ENCODE measurements at places on chromosomes 2 and 18.

GRCh38 chr2:64383016-64383591 lies 70.9 kb upstream of the LGALSL start:
- DNase-seq: no peak

DNA sequence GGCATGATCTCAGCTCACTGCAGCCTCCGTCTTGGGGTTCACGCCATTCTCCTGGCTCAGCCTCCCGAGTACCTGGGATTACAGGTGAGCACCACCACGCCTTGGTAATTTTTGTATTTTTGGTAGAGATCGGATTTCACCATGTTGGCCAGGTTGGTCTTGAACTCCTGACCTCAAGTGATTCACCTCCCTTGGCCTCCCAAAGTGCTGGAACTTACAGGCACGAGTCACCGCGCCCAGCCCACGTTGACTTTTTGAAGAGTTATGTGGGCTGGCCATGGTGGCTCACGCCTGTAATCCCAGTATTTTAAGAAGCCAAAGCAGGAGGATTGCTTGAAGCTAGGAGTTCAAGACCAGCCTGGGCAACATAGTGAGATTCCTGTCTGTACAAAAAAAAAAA lies 20.8 kb downstream of the CCL20 start:
- DNase-seq: no peak

DNA sequence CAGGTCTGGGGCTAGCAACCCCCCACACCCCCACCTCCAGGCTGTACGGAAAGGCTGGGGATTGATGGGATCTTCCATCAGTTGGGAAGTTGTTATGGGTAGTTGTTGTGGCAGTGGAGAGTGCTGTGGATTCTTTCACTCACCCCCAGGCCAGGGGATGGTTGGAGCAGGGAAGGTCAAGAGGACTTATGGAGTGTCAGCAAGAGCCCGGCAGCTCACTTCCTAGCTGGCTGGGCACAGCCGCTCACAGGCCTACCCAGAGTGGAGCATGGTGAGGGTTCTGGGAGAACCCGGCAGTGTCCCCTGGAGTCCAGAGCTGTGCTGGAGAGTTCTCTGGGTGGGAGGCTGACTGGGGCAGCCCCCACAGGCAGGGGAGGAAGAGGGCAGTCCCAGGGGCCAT lies 122.2 kb downstream of the MSH2 start:
- no peak for DNase-seq

- DNase-seq: no peak
Observed at GRCh38 chr2:46368401-46368800, 71.2 kb downstream of the EPAS1 start.

GRCh38 chr2:231597014-231597611 lies 4.4 kb downstream of the TEX44 start:
- DNase-seq: no peak

DNA sequence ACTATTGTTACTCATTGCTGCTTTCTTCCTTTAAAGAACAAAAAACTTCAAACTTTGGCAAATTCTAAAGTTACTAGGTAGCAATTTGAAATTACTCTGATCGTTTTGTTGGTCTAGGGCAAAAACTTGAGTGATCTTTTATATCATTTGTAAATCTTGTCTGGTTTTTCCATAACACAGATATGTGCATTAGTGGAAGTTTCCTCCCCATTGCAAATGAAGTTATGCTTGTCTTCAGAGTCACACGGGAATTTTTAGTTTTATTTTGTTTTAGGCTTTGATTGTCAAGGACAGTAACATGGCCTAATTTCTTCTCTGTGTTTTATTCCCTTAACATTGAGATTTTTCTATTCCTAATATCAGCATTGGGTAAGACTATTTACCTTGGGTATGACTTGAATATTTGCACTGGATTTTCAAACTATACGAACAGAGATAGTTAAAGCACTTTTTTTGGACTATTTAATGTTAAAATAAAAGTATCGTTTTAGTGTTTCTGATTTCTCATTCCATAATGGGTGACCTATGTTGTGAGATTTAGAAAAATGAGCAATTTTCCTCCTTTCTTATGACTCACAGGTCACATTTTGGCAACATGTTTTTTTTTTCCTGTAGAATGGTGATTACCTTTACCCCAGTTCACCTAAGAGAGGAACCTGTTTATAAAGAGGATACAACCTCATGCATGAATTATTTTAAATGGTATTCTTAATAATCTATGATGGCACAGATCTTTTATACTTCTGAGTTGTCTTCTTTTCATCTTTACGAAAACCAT lies 65.0 kb downstream of the BABAM2 start:
- DNase-seq: no peak

DNA sequence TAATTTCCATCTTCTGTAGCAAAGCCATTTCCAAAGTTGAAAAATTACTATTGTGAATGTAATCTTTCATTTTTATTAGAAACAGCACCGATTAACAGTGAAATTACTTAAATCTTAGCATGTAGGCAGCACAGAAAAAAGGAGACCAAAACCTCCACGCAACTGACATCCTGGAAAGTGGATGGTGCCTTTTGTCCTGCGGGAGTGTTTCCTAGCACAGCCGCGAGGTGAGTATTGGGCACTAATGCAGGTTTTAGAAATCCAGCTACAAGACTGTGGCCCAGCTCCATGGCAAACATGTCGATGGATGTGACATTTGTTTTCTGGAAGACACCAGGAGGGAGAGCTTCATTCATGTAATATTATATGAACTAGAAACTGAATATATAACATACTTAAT lies 86.9 kb downstream of the MBP start:
- DNase-seq: no peak

GRCh38 chr2:122528061-122528460 lies 772.6 kb downstream of the TSN start:
- DNase-seq: no peak

DNA sequence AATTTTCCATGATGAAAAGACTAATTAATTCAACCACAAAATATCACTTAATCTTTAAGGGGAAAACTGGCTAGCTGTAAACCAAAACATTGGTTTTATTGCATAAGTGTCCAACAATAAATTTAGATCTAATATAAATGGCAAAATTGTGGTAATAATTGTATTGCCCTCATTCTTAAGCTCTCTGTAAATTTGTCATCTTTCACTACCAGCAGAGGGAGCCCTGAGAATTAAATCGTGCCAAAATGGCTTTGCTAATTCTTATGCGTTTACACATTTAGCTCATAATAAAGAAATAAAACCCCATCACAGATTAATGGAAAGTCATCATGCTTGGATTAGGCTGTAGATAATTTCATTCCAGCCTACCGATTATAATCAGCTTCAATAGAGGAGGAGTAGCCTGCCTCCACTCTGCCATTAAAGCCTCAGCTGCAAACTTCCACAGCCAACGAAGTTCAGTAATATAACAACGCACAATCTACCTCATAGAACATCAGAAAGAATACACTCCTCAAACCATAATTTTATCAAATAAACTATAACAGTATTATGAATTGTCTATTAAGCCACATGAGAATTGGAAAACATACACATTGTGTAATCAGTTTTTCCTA lies 70.0 kb upstream of the ATP5MC3 start:
- DNase-seq: no peak

DNA sequence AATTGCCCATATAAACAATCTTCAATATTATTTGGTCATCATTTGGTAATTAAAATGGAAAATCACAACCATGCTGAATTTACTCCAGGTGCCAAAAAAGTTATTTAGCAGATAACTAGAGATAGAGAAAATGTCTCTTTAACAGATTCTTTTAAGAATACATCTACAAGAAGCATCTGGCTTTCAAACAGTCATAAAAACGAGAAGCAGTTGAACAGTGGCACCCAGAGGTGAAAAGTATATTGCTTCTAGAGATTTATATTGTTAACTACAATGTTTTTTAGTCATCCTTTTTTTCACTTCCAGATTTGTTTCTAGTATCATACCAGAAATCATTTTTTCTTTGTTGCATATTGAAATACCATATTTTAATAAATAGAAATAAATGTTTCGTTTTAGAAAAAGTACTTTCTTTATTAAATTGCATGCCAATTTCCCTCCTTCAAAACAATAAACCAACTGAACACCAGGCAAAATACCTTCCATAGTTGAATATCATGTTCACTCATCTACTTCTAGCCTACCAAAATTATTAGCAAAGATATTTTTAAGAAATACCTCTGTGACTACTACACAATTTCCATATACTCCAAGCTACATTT lies 65.4 kb upstream of the HNRNPA3 start:
- no peak for DNase-seq

- no peak for DNase-seq
Observed at GRCh38 chr2:206422493-206422892, 20.8 kb upstream of the ADAM23 start.

DNA sequence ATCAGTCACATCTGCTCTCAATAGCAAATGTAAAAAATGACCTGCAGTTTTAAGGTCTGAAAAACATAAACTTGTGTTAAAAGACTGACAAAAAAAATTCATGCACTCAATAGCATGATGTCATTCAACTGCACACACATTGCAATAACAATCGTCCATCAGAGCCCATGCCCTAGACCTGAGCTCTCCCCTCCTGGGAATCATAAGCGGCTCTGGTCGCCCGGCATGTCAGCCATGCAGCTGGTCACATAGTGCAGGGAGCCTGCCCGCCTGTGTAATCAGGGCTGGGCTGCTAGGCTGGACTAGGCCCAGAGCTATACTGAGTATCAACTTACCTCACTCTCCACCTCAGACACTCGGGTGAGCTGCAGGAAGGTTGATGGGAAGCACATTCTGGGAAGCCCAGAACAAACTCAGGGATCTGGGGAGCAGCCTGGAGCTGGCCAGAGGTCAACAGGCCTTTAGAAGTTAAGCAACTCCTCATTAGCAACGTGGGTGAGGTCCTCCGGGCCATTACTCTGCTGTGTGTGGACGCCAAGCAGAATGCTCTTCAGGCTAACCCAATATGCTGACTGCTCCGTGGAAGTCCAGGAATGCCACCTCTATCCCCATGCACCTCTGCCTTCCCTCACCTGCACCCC lies 165.5 kb downstream of the TTC32 start:
- DNase-seq: no peak

- DNase-seq: no peak
Observed at GRCh38 chr18:46621111-46621766, 35.8 kb downstream of the LOXHD1 start.

DNA sequence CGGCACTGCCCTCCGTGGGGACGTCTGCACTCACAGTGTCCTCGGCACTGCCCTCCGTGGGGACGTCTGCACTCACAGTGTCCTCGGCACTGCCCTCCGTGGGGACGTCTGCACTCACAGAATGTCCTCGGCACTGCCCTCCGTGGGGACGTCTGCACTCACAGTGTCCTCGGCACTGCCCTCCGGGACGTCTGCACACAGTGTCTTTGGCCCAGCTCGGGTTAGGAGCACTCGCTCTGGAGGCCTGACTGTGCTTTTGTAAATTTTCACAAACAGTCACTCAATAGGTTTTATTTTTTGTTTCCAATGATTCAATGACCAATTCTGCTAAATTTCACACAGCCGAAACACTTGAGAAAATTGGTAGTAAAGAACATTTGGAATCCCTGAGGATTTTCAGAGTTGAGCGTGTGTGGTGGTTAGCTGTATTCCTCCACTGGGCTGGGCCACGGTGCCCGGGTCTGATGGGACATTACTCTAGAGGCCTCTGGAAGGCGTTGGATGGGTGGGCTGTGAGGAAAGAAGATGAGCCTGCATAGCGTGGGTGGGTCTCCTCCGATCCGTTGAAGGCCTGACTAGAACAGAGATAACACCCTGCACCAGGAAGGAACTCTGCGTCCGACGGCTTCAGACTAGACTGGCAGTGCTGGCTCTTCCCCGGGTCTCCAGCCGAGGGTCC lies 134.8 kb downstream of the RTP5 start:
- no peak for DNase-seq

DNA sequence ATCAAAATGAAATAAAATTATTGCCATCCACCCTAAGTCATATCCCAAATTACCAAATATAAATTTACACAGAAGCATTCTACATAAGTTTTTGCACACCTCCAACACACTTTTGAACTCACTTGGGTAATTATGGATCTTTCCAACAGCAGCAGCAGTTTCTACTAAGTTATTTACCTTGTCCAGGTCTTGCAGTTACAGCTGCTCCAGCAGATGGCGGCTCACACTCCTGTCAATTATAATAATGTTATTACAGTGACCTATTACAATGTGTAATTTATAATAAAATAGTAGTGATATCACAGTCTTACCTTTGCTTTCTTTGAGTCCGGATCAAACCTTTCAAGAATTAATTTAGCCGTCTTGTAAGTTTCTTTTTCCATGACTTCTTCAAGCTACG lies 37.9 kb downstream of the LNPK start:
- DNase-seq: no peak

DNA sequence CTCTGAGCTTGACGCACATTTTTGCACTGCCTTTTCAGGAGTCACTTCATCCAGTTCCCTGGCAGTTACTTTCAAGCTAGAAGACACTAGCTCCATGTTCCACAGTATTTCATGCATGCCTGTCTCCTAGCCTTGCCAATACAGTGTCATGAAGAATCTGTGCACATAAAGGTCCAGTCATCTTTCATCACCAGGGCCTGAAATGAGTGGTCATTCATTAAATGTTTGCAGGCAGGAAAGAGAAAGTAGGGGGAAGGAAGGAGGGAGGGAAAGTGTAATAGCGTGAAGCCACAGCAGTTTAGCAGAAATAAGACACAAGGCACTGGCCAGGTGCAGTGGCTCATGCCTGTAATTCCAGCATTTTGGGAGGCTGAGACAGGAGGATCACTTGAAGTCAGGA lies 92.4 kb upstream of the COPS8 start:
- no peak for DNase-seq

- DNase-seq: no peak
Observed at GRCh38 chr18:71902482-71902881, 641.7 kb downstream of the CBLN2 start.

GRCh38 chr2:60500861-60501260 lies 52.6 kb downstream of the BCL11A start:
- DNase-seq: no peak
